ENCODE measurements at places on chromosomes 2 and 18. TPM values are rescaled to one million over a fixed set of nuclear protein-coding genes. Genes with fewer than 3 reads are reported as not detected.

DNA sequence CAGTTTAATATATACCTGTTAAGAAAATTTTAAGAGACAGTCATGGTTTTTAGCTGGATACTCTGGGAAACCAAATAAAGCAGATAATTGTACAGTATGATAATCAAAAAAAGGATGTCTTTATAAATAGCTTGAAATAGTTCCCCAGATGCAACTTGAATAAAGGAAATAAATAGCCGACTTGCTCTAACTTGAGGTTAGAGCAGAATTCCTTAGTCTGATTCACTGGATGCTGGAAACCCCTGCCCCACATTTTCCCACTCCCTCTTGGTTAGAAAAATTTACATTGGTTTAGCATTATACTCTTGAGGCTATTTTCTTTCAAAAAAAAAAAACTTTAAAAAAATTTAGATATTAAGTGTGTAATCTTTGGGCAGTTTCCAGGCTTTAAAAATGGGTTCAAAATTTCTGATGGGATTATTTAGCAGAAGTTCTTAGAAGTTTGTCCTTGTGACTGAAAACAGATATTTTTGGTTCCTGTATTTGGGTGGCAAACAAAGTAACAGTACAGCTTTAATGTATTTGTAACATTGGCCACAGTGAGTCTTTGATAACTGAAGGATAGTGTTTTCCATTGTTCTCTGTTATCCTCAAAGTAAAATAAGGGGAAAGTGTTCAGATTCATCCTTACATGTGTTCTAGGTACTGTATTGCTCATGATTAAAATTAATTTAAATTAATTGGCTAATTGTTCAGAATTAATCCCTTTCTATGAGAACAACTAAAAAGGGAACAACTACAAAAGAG is 39.6 kb downstream of the ITGAV start:
- no peak for DNase-seq

GRCh38 chr2:8540552-8541055 is 141.3 kb upstream of the ID2 start:
- DNase-seq: no peak

CD207 gene
- total RNA-seq: 0.10 TPM

GRCh38 chr2:234747032-234747431 is 204.8 kb upstream of the SH3BP4 start:
- DNase-seq: no peak

KATNAL2 gene
- total RNA-seq: 15.0 TPM

- no peak for DNase-seq
Observed at GRCh38 chr2:236633775-236634560, 64.3 kb downstream of the ACKR3 start.

GRCh38 chr18:25072205-25072604 is 279.8 kb downstream of the ZNF521 start:
- DNase-seq: no peak

DNA sequence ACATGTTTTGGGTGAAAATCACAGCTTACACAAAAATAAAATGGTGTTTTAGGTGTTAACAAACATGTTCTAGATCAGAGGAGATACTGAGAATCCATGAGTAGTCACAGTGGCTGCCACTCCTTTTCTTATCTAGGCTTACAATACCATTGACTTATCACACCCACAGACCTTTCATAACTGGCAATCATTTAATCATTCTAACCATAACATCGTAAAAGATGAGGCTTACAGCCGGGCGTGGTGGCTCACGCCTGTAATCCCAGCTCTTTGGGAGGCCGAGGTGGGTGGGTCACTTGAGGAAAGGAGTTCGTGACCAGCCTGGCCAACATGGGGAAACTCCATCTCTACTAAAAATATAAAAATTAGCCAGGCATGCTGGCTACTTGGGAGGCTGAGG is 18.8 kb upstream of the SERPINB5 start:
- no peak for DNase-seq

SERPINB10 gene
- total RNA-seq: not detected

Data from G401 (cell line).